ENCODE measurements at places on chromosomes 2 and 18.

GRCh38 chr2:72511906-72512305 is 313.9 kb downstream of the EXOC6B start:
- H3K4me1 ChIP-seq, result no peaks in the 10 kb centered on the region
- no peak overlapping the region for H3K4me3 ChIP-seq
- H3K27me3 ChIP-seq, result no peaks in the 10 kb centered on the region
- H3K36me3 ChIP-seq, result no peaks in the 10 kb centered on the region

DNA sequence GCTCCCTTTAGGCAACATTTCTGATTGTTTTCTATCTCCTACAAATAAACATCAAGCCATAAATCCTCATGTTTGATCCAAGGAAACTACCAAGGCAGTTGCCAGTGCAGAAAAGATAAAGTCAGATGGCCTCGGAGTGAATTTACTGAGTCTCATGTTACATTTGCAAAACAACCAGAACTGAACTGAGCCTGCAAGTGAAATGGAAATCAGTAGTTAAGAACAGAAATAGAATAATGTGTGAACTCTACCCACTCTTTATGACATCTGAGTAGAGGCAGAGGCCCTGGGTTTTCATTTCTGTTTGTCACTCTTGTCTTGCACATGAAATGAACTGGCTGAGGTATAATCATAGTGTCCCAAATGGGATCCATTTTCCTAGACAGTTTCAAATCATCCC is 20.4 kb upstream of the DAPL1 start:
- no peak overlapping the region for H3K4me3 ChIP-seq
- no peaks in the 10 kb centered on the region for H3K4me1 ChIP-seq
- H3K36me3 ChIP-seq, result no peaks in the 10 kb centered on the region
- H3K27ac ChIP-seq, result no peak overlapping the region

- no peaks in the 10 kb centered on the region for H3K27me3 ChIP-seq
- no peak overlapping the region for H3K4me3 ChIP-seq
- no peak overlapping the region for H3K27ac ChIP-seq
- no peaks in the 10 kb centered on the region for H3K4me1 ChIP-seq
These were observed 285.4 kb upstream of the ZNF804A start for GRCh38 chr2:184312970-184313369.

DNA sequence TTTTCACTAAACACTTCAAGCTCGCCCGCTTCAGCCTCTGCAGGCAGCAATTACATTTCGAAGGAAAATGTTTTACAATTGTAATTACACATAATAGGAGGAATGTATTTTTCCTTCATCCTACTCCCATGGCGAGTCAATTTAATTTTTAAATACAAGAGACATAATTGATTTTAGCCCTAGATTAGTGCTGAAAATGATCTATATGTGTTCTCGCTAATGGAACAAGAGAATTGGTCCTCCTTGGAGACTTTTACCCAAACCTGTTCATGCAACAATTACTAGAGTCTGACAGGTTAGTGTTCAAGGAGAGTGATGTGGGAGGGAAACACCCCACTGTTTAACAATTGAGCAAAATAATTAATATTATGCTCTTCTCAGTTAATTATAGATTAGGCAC is 509.4 kb upstream of the SETBP1 start:
- no peak for DNase-seq
- no peaks in the 10 kb centered on the region for H3K4me1 ChIP-seq
- no peaks in the 10 kb centered on the region for H3K27me3 ChIP-seq

All from thymus (tissue), 14 donors.